ENCODE measurements at places on chromosomes 12 and 14. TPM values are rescaled to one million over a fixed set of nuclear protein-coding genes. Genes with fewer than 3 reads are reported as not detected.

The CEP290 gene
- total RNA-seq: 16.0 TPM

The FAM186B gene
- 0.37 TPM for total RNA-seq

The NRL gene
- 1.8 TPM for total RNA-seq

DNA sequence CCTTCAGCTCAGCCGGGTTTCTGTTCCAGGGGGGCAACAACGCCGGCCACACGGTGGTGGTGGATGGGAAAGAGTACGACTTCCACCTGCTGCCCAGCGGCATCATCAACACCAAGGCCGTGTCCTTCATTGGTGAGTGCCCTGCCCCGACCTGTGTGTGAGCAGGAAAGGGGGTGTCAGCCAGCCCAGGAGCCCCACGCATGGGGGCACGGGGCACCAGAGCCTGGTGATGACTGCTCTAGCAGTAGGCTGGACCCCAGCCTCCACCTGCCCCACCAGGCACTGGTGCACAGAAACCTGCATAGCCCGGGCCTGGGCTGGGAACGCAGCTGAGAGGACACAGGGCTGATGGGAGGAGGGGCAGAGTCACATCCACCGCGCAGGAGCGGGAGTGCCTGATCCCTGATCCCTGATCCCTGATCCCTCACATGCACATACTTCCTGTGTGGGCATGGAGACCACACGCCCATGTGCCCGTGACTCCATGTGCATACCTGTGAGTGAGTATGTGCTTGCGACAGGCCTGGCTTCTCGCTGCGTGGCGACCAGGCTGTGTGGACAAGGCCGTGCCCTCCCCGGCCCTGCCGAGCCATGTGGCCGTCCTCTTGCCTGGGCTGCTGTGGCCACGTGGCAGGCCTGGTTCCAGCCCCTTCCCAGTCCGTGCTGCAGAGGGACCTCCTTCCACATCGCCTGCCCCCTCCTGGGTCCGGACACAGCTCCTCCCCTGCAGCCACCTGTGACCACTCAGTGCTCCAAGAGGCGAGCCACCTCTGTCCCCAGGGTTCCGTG, 11.2 kb downstream of the ADSS1 start:
- no peaks in the 10 kb centered on the region for H3K4me1 ChIP-seq
- DNase-seq: no peak
- H3K27me3 ChIP-seq: no peaks in the 10 kb centered on the region
- H3K4me3 ChIP-seq: no peak overlapping the region
- H3K36me3 ChIP-seq: no peaks in the 10 kb centered on the region

- peaks cover 19% of the 10 kb centered on the region for H3K27me3 ChIP-seq
- H3K4me3 ChIP-seq: no peak overlapping the region
- no peaks in the 10 kb centered on the region for H3K36me3 ChIP-seq
- DNase-seq: no peak
- no peak overlapping the region for H3K27ac ChIP-seq
- H3K4me1 ChIP-seq: no peaks in the 10 kb centered on the region
These were observed 2.7 kb upstream of the CNTN1 start for GRCh38 chr12:40689576-40689975.

GRCh38 chr12:24879644-24880043, 69.3 kb downstream of the BCAT1 start:
- no peak for DNase-seq
- H3K4me1 ChIP-seq: peaks cover 4% of the 10 kb centered on the region
- H3K36me3 ChIP-seq: peaks cover 4% of the 10 kb centered on the region
- no peak overlapping the region for H3K4me3 ChIP-seq
- H3K27me3 ChIP-seq: peaks cover 3% of the 10 kb centered on the region

All from activated T-helper 2 cell treated with anti-CD3 and anti-CD28 coated beads, Interferon-gamma antibody, Interleukin-2, Interleukin-4, amounts not matched to agents 10 μg/mL and 5 μg/mL and 100 μg/mL, durations not matched to agents 14 hours and 24 hours and 36 hours (primary cell).